NCI-H2029 treated with DMSO at 0.1 percent for 48 hours (cell line): ENCODE measurements at places on chromosomes 5 and 9.
A peak's percentile ranks its signal among the peaks of the same experiment; 100 is the strongest.

DNA sequence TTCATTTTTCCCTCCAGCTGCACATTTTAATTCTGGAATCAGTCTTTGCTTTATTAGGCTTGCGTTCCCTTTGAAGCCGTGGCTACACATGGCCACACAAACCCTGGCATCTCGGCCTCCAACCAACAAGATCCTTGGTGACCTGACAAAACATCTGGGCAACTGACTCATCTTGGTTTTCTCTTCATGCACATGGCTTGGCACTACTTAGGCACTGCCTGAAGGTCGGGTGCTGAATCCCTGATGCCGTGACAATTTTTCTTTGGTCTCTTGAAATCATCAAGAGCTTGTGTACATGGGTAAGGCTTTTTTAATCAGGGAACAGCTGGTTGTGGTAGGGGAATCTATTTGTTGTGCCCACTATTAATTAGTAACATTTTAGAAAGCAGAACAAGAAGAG, 16.0 kb upstream of the PAPPA start:
- DNase-seq = no peak

DNA sequence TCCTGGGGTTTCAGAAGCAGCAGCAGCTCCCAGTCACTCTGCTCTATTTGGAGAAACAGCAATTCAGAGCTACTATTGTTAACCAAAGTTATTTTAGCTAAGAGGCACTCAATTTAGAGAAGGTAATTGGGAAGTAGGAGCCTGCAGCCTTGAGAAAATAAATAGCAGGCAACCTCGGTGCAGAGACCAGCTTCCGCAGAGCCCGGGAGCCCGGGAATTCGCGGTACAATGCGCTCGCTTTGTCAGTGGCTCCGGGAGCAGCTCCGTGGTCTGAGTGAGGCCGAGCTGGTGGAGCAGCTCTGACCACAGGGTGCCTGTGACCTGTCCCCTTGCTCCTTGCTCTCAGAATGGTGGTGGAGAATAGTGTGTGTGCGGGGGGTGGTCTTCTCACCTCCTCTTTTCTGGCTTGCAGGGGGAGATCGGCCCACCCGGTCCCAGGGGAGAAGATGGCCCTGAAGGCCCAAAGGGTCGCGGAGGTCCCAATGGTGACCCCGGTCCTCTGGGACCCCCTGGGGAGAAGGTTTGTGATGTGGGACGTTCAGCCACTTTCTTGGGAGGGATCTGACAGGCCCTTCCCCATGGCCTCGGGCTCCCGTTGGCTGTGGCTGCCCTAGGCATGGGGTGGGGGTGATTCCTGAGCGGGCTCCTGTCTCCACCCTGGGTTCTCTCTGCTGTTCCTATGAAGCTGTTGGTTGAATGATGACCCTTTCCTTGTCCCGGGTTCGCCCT, 95.9 kb upstream of the FCN2 start:
- no peak for DNase-seq

DNA sequence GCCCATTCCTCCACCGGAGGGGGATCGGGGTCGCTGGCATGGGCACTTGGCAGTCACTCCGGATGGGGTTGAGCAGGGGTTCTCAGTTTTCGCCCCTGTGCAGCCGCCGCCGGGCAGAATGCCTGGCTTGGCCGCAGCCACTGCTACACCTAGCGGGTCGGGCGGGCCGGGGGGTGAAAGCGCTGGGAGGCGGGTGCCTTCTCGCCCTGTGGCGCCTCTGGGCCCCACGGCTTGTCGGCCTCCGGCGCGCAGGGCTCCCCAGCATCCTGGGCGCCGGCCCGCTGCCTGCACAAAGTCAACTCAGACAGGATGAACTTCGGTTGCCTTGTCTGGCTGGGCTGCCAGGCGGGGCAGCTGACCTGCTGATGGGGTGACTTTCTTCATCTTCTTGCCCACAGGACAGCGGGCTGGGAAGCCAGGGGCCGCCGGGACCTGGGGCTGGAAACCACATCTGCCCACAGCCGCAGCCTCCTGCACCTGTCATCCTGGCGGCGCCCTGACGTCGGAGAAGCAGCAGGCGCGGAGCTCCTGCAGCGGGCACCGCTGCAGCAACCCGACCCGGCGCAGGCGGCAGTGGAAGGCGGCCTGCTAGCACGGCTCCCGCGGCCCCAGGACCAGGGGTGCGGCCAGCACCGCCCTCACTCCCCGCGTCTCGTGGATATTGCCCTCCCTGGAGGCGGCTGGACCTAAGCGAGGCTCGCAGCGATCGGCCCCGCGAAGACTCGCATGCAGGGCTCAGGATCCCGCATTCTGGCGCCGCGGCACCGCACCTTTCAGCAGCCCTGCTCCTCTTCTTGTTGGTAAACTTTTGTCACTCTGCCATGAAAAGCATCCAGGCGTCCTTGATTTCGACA, 1.3 kb upstream of the ANKRD18A start:
- DNase-seq = no peak

DNA sequence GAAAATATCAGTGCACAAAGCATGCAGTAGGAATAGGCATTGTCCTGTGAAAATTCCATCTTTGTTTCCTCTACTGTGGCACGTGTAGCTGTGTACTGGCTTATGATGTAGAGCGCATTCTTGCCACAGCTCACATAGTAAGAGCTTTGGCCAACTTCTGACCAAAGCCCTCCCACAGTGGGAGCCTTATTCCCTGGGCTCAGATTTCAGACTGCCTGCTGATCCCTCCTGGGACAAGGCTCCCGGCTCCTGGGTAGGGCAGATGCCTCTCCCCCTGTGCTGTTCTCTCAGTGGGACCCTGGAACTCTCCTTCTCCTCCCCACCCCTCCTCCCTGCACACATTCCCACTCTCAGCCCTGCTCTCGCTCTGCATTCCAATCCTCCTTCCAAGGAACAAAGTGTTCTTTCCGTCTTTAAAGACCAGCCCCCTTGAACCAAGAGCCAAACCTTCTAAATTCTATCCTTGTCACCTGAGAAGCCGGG, 17.5 kb downstream of the LCP2 start:
- DNase-seq = no peak

DNA sequence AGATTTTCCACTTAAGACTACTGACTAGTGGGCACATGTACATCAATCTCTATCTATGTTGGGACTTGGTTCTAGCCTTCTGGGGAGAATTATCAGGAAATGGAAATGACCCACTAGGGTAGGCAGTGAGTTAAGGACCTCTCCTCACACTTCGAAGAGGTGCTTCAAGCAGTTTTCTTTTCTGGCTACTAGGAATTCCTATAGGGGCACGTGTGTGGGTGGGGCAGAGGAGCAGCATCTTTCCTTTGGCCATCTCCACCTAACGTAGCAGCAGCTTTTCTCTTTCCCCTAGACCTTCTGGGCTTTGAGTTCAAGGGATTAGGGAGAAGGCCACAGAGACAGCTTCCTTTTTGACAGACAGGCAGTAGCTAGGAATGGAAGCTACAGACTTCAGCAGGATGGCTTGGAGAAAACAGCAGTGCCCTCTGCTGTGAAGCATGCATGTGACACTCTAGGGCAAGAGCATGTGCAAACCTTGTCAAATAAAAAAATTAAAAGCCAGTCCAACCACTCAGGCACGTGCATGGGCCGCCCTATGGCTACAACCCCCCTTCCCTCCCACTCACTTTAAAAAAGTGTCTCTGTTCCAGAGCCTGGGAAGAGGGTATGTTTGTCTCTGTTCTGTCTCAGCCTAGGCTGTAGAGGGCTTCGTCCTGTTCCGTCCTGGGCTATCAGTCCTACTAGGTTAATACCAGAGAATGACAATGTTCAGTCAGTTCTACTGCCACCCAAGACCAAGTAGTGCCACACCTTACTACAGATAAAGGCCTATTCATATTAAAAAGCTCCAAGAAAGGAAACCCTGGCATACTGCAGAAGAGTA, 8.7 kb upstream of the GFRA3 start:
- peak; percentile 32 for DNase-seq

GRCh38 chr9:105860516-105860915, 166.2 kb downstream of the TMEM38B start:
- DNase-seq = no peak

- DNase-seq = no peak
These were observed 72.8 kb upstream of the NXNL2 start for GRCh38 chr9:88462191-88462590.

GRCh38 chr5:138037271-138037670, 4.4 kb upstream of the FAM13B start:
- no peak for DNase-seq

- DNase-seq = no peak
These were observed 6.5 kb downstream of the TNFSF8 start for GRCh38 chr9:114923918-114924317.

- no peak for DNase-seq
These were observed 130.8 kb upstream of the LARP1 start for GRCh38 chr5:154624341-154624740.

GRCh38 chr9:70259512-70259802, 679 bp downstream of the SMC5 start:
- DNase-seq = no peak

- no peak for DNase-seq
These were observed 721 bp downstream of the GIN1 start for GRCh38 chr5:103119070-103119764.

DNA sequence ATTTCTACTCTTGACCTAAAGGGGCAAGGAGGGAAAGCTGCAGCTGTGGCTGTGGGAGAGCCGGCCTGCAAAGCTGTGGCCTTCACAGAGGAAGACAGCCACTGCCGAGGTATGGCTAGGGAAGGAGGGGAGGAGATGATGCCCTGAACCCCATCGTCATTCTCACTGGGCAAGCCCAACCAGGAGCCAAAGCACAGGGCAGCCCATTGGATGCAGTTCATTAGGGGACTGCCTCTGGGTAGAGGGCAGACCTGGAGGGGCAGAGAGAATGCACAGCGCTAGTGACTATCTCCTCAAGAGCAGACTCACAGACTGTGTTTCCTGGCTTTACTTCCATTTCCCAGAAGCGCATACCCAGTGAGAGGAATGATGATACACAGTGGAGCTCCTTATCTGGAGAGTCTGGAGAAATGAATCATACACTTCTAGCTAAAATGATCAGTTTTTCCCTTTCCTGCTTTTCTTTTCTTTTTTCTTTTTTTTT, 47.2 kb upstream of the TTC23L start:
- DNase-seq = no peak

DNA sequence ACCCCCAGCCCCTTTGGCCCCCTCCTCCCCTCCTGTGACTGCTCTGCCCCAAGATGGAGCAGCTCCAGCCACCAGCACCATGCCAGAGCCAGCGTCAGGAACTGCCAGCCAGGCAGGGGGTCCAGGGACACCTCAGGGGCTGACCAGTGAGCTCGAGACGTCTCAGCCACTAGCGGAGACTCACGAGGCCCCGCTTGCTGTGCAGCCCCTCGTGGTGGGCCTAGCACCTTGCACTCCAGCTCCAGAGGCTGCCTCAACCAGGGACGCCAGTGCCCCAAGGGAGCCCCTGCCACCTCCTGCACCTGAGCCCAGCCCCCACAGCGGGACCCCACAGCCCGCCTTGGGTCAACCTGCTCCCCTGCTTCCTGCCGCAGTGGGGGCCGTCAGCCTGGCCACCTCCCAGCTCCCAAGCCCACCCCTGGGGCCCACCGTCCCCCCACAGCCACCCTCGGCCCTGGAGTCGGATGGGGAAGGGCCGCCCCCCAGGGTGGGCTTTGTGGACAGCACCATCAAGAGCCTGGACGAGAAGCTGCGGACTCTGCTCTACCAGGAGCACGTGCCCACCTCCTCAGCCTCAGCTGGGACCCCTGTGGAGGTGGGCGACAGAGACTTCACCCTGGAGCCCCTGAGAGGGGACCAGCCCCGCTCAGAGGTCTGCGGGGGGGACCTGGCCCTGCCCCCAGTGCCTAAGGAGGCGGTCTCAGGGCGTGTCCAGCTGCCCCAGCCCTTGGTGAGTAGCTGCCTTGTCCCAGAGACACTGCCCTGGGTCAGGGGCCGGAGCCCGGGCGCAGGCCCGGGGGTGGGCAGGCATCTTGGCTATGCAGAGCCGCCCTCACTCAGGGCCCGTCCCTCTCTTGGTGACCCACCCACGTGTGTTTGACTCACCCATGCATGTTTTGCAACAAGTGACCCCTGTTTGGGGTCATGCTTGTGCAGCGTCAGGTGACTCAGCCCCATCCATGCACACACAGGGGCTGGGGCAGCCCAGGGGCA, 105.2 kb downstream of the WNK2 start:
- DNase-seq = no peak

- no peak for DNase-seq
These were observed 553.5 kb upstream of the MEF2C start for GRCh38 chr5:89436464-89436863.

DNA sequence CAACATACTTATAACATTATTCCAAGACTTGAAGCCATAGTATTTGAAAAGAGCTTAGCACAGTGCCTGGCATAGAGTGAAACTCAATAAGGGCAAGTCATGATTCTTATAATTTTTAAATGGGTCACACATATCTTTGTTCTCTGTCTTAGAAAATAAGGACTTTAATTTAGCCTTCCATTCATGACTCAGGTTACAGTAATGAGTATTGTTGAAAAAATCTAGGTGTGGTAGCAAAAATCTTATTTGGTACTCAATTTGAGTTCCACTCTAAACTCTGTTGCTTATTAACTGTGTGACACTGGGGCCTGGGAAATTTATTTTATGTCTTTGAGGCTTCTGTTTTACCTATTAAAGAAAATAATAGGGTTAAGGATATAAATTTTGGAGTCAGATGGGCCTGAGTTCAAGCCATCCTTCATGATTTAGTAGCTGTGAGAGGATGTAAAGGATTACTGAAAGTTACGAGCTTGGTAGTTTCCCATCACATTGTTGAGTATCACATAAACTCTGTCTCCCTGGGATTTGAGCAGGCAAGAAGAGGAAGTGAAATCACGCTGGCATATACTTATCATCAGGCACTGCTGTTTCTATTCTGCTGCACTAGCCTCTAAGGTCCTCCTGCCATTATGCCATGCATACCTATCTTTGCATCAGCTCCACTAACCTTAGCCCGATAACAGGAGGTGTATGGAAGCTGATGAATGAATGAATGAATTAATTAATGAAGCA, 1.5 kb downstream of the SPINK9 start:
- DNase-seq = no peak

DNA sequence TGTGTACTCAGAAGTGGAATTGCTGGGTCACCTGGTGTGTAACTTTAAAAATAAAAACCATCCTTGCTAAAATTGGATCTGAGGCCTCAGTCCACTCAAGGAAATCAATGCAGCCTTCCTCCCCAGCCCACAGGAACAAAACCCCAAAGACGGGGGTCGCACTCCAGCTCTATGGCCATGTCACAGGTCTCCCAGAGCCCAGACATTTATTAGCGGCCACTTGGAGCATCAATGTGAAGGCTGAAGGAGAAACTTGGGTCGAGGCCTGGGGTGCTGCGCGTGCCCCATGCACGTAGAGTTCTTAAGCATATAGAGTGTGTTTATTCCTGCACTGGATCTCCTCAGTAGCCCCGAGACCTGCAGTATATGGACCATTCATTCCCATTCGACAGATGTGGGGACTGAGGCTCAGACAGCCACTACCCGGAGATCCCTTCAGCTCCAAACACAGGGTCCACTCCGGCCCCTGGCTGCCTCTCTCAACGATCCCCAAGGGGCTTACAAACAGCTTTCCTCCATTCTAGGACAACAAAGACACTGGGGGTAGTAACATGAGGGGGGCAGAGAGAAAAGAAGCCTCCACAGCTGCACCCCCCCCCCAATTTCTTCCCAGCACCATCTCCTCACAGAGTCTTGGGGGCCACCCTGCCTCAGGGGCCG, 14.3 kb upstream of the OLFM1 start:
- no peak for DNase-seq

- DNase-seq = no peak
These were observed 43.2 kb upstream of the UGCG start for GRCh38 chr9:111853450-111853827.
